Tongue (tissue), 3 donors: ENCODE measurements at places on chromosomes 4 and X. TPM values are rescaled to one million over a fixed set of nuclear protein-coding genes. Genes with fewer than 3 reads are reported as not detected.

Gene SPANXC
- not detected for total RNA-seq

Gene MAB21L2
- total RNA-seq, result 0.10 TPM

Gene NLGN4X
- total RNA-seq, result 11.3 TPM

Gene PFKFB1
- total RNA-seq, result 0.21 TPM

Gene EBP
- 22.8 TPM for total RNA-seq

Gene TMEM185A
- total RNA-seq, result 30.5 TPM

Gene TENT5D
- not detected for total RNA-seq

Gene ZFP42
- total RNA-seq, result 0.10 TPM

Gene DLG3
- total RNA-seq, result 16.7 TPM

Gene MAGEB17
- not detected for total RNA-seq

Gene FAM241A
- total RNA-seq, result 2.1 TPM

Gene USP17L25
- not detected for total RNA-seq
